Upper lobe of left lung (tissue), 6 donors: ENCODE measurements at places on chromosomes 4 and X.

- DNase-seq: peak; percentile 17
Measured at GRCh38 chrX:39642071-39642470, 455.7 kb downstream of the BCOR start.

DNA sequence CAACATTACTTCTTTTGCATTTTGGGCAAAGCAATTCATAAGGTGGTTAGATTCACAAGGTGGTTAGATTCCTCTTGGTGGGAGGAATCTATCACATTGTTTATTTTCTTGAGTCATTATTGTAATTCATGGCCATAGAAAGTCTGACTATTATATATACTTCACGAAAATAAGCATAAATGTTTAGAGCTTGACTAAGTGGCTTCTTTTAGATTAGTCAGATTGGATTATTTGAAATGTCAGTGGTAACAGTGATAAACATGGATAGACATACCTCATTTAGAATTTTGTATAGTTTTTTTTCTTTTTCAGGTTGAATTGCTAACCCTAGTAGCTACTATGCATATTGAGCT, 24.9 kb upstream of the DYNLT3 start:
- no peak for DNase-seq

DNA sequence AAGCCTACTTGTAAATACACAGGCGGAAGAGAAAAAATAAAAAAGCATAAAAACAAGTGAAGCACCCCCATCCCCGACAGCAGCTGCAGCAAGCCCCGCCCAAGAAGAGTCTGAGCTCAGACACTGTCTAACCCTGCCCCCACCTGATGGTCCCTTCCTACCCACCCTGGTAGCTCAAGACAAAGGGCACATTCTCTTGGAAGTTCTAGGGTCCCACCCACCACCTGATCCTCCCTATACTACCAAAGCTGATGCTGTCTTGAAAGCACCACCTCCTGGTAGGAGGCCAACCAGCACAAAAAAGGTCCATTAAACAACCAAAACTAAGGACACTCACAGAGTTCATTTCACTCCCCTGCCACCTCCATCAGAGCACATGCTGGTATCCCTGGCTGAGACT, 308.2 kb downstream of the KLHL13 start:
- no peak for DNase-seq

DNA sequence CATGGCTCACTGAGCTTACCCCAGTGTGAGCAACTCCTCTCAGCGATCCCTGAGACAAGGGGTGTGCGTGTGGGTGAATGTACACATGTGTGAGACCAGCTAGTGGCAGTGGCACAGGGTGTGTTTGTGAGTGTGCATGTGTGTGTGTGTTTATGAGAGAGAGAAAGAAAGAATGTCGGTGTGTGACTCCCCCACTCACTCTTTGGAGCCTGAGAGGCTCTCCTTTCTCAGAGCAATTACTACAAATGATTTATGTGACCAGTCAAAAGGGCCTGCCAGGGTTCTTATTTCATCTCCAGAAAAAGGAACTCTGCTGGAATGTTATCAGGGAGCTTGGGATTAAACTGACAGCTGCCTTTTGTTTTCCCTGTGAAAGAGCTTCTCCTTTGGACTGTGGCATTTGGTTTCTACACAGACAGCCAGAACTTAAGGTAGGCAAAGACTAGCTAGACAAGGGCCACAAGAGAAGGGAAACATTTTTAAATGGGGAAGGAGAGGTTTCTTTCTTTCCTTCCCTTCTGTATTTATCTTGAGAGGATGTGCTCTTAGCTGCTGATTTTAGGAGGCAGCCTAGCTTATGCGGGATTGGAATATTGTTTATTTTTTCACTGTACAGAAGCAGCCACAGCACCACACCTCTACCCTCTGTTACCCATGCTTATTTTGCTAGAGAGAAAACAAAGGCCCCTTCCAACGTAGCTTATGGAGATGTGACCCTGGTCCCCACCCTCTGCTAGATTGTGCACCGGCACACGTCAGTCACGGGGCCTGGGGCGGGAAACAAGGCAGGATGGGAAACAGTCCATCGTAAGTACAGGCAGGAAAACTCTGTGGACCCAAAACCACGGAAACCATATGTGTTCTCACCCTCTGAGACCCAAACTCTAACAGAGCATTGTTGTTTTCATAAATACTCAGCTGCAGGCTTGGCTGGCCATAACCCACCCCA, 143.5 kb downstream of the MGST2 start:
- no peak for DNase-seq

GRCh38 chrX:50858548-50858947, 44.6 kb upstream of the SHROOM4 start:
- DNase-seq: no peak

- DNase-seq: no peak
Measured at GRCh38 chr4:127141856-127142255, 490.9 kb upstream of the INTU start.

DNA sequence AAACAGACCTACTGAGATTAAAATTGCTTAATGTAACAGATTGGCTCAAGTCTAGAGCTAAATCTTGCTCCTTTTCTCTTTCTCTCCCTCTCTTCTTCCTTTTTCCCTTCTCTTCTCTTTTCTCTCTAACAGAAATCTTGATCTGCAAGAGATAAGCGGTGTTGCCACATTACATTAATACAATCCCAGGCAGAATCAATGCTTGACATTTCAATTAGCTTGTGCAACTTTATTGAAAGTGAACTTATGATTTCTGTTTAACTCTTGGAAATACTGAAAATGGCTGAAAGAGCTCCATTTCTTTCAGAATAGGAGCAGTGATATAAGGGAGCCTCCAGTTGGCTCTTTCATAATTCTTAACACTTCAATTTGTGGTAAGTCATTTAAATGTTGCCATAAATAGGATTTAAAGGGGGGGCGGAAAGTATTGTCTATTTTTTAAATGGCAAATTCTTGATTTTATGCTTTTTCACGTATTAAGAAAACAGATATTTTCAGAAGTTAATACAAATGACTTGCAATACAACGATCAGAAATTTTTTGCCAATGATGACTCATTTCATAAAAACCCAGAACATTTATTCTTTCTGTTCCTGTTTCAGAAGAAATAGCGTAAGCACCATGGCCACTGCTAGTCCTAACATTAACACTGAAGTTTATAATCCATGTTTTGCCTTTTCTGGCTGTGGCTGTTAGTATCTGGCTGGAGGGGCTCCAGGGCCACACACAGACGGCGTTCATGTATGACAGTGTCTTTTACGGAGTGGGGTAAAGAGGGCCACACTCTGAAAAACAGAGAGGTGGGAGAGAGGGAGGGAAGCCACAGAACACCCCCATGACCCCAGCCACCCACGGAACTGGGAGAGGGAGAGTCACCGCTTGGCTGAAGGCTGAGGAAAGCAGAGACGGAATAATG, 115.7 kb upstream of the FAT1 start:
- no peak for DNase-seq

DNA sequence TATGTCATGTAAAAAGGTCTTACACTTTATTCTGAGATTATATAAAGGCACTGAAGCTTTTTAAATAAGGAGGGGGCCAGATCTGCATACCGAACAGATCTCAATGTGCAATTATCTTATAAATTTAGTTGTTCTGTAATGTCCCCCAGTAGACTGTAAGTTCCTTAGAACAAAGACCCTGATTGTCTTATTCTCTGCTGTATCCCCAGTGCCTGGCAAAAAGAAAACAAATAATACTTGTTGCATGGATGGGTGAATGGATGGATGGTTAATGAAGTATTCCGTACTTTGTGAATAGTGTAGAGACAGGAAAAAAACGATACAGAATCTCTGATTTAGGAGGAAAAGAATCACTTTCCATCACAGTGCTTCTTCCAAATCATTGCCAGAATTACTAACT, 141.5 kb downstream of the CHM start:
- no peak for DNase-seq

GRCh38 chr4:181793096-181793495, 450.1 kb upstream of the TENM3 start:
- no peak for DNase-seq

- DNase-seq: no peak
Measured at GRCh38 chr4:37620176-37620575, 66.0 kb downstream of the RELL1 start.

DNA sequence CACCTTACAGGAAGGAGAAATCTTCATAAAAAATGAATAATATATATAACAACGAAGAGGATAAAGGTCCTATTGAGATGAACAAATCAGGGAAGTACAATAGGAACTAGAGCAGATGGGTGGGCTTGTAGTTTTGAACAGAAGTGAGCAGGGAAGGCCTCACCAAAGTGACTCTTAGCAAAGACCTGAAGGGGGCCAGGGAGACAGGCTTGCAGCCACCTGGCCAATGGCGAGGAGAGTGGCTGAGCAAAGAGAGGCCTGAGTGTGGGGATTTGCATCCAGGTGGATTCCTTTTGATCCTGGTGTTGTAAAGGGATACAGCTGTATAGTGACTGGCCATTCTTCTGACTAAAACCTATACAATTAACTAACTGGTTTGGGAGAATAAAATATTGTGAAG, 354.1 kb downstream of the CAMK2D start:
- no peak for DNase-seq

DNA sequence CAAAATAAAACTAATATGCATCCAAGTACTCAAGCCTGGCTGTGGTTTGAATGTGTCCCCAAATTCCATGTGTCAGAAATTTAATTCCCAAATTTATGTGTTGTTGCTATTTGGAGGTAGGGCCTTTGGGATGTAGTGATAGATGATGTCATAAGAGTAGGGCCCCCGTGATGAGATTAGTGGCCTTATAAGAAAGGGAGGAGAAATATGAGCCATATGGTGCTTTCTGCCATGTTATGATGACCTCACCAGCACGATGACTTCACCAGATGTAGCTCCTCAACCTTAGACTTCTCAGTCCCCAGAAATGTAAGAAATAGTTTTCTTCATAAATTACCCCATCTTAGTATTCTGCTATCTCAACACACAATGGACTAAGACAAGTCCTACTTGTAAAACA, 2264.0 kb downstream of the ARAP2 start:
- no peak for DNase-seq

- no peak for DNase-seq
Measured at GRCh38 chrX:48677516-48677915, 6.1 kb upstream of the WAS start.

- DNase-seq: no peak
Measured at GRCh38 chr4:161573836-161574235, 590.0 kb downstream of the FSTL5 start.

DNA sequence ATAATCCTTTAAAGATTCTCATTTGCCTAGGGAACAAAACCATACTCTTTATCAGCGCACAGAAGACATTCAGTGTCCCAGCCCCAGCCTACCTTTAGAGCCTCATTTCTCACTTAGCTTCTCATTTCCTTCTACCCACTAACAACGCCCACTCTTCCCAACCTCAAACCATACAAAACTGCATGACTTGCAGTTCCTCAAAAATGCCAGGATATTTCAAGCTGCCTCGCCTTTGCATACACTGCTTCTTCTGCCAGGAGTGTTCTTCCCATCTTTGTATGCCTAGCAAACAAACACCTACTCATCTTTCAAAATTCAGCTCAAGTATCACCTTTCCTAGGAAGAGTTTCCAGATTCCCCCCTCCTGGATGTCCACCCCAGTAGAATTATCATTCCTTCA, 129.9 kb upstream of the ADGRL3 start:
- DNase-seq: no peak

DNA sequence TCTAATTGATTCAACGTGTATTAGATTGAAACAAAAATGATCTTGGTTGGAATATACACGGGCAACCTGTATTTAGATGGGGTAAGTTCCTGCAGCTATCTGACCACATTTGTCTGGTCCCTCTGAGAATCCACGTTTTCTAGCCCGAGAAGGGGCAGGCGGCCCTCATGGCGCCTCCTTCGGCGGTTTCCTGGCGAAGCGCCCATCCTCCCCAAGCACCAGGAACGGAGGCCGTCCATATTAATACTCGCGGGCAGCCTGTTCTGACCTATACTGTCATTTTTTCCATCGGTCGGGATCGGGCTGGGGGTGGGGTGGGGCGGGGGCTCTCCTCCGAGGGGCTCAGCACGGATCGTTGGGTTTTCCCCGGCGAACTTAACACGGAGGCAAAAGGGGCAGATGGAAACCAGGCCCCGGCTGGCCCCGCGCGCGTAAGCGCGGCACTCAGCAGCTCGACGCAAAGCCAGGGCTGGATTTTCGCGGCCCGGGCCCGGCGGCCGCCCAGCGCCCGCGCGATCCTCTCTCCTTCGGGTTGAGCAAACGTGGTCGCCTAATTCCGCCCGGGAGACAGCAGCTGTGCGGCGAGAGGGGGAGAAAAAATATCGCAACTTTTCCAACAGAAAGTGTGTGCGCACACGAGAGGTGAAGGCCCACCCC, 77.2 kb upstream of the BCOR start:
- peak; percentile 92 for DNase-seq

GRCh38 chr4:11376571-11376970, 52.1 kb downstream of the HS3ST1 start:
- DNase-seq: no peak

GRCh38 chr4:102552781-102553180, 51.6 kb downstream of the NFKB1 start:
- DNase-seq: no peak

DNA sequence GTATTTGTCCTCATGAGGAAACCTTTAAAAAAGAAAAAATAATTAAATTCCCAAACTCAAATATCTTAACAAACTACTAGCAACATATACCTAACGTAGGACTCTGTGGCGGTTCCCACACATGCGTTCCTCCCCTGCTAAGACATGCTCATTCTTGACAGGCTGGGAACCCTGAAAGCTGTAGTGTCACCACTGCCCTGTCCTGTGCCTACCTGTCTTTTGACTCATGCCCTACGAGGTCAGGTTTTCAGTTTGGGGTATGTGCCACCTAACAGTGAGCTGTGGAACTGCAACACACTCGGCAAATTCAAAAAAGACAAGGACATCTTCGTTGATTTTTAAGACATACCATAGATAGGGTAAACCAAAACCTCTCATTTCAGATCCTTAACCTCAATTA, 17.8 kb downstream of the IDS start:
- DNase-seq: no peak

DNA sequence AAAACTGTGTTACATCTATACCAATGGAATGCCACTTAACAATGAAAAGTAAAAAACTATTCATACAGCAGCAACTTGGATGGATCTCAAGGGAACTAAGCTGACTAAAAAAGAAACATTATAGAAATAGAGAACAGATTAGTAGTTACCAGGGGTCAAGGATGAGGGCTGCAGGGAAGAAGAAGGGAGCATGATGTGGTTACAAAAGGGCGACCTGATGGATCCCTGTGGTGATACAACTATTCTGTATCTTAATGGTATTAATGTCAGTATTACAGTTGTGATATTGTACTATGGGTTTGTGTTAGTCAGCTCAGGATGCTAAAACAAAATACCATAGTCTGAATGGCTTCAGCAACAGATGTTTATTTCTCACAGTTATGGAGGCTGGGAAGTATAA, 190.7 kb downstream of the ZNF674 start:
- no peak for DNase-seq
